Fibroblast of the aortic adventitia (primary cell): ENCODE measurements at places on chromosomes 3 and 15.
A peak's percentile ranks its signal among the peaks of the same experiment; 100 is the strongest.

GRCh38 chr15:74406992-74407705, 26.6 kb downstream of the SEMA7A start:
- peak; percentile 85 for DNase-seq

GRCh38 chr3:140748-141330, 55.7 kb upstream of the CHL1 start:
- no peak for DNase-seq

DNA sequence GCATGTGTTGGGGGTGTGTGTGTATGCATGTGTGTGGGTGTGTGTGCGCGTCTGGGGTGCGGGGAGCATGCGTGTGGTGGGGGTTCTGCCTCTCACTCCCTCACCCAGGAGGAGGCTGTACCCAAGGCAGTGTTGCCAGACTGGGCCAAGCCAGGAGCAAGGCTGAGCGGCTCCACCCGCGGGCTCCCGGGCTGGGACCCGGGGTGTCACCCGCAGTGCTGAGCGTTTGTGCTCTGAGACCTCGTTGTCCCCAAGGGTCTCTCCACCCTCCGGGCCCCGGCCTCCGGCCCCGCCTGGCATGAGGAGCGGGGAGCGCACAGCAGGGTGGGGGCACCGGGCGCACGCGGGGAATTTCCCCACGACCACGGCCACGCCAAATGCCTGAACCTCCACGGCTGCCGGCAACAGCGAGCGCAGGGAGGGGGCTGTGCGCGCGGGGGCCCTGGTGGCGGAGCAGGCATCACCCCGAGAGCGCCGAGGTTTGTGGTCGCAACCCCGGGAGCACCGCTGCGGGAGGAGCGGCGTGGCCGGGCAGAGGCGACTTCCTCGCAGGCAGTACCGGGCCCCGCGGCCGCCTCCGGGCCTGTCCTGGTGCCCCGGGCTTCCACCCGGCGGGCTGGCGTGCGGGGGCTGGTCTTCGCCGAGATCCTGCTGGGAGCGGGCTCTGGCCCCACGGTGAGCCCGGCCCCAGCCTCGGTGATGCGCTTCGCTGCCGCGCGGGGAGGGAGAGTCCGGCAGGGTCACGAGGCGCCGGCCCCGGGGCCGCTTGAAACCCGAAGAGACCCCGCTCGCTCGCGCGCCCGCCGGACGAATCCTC, 7.4 kb upstream of the OCA2 start:
- no peak for DNase-seq

GRCh38 chr3:111610612-111611054, 15.5 kb upstream of the ZBED2 start:
- no peak for DNase-seq

- no peak for DNase-seq
Measured at GRCh38 chr15:73745073-73745472, 8.1 kb downstream of the INSYN1 start.

DNA sequence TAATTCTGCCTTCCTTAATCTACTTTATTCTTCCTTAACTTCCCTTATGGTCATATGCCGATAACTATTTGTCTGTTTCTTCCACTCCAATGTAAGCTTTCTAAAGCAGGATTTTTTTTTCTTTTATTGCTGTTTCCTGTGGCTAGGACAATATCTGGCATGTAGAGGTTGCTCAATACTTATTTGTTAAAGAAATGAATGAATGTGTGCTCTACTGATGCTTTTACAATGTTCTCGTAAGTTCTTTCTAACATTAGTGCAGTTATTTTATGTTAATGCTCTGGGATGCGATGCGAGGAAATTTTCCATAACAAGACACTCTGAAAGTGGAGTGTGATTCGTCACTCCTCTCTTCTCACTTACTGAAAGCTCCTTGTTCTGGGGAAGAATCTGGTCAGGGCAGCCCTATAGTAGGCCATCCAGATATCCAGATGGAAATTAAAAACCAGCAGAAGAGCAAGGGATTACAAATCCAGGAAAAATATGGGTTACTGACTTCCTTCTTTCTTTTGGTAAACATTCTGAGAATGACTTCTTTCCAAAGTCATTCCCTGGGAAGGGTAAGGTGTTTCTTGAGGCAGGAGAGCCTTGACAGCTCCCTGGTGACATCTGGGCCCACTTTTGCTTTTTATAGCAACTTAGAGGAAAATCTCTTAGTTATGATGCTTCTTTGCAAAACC, 420.4 kb downstream of the PDCD6IP start:
- DNase-seq, result no peak

DNA sequence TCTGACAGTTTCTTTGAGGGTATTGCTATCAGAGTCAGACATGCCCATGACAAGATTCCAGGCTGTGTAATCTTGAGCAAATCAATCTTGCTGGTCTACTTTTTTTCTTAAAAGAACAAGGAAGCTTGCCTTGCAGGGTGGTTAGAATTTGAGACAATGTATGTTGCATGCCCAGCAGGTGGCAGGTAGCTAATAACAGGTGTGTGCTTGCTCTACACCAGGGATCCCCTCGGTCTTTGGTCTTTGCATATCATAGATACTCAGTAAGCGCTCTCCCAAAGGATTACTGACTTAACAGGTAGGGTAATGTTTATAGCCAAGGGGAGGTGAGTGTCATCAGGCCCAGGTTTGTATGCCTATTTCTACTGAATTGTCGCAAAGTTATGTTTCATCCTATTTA, 37.3 kb downstream of the CACNA1D start:
- no peak for DNase-seq

DNA sequence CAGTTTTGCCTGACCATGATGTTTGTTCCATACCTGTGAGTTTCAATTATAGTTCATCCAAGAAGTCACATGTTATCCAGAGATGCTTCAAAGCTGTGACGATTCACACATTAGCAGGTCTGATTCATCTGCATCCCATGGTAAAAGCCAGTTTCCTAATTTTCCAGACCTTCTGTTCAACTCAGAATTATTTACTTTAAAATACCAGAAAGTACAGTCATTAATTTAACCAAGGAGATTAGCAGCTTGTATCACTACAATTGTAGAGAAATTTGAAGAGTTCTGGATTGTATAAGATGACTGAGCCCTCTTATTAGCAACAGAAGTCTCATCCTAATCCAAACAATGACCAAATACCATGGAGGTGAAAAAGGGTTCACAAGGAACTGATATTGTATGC, 76.1 kb upstream of the THBS1 start:
- DNase-seq, result peak; percentile 94

- no peak for DNase-seq
Measured at GRCh38 chr3:114690911-114691310, 397.1 kb downstream of the TIGIT start.

DNA sequence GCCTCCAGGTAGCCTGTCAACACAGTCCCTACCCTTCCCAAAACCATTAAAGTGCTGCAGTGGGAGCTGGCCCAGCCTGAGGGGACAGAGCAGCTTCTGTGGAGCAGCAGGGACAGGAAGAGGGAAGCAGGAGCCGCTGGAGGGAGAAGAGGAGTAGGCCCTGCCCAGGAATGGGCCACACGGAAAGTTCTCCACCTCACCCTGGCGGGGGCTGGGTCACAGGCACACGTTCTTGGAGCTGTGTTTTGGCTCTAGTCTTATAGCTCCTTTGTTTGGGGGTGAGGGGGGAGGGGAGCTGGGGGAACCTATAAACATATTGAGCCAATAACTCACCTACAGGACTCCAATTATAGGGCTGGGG, 508.6 kb downstream of the SHQ1 start:
- DNase-seq, result no peak

DNA sequence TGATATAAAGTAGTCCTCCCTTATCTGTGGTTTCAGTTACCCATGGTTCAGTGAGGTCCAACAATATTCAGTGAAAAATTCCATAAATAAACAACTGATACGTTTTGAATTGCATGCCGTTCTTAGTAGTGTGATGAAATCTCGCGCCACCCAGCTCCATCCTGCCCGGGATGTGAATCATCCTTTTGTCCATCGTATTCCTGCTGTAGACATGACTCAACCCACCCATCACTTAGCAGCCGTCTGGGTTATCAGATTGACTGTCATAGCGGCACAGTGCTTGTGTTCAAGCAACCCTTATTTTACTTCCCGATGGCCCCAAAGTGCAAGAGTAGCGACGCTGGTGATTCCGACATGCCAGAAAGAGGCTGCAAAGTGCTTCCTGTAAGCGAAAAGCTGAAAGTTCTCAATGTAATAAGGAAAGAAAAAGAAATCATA, 48.0 kb upstream of the MEX3B start:
- DNase-seq, result peak; percentile 74

DNA sequence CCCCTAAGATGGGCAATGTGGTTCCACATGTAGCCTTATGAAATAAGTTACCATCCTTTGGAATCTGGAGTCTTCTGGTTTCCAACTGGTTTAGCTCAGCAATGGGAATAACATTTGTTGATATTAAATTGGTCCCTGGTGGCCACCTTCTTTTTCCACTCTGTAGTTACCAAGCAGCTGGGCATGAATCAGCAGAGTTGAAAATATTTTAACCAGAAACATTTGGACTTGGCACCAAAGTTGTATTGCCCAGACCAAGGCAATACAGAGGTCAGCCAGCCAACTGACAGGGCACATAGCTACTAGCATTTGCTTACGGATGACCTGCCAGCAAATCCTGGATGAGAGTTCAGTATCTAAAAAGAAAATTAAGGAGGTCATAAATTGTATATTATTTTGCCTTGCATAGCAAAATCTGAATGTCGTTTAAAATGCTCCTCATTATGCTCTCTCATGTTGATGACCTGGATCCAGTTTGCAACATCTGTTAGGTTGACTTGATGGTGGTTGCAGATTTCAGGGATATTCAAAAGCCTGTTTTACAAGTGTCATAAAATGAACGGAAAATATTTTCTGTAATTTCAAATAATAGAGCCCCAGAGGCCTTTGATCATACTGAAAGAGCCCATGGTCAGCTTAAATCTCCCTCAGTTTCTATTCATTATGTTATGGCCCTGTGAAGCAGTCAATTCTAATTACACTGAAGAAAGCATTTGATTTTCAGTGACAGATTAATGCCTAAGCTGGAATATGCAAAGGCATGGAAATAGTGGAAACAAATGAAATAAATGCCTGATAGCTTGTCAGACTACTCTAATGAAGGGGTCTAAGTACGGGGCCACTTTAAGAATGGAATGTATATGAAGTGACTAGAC, 54.6 kb downstream of the PPM1L start:
- peak; percentile 29 for DNase-seq
